ENCODE measurements at places on chromosomes 6 and 20.
A peak's percentile ranks its signal among the peaks of the same experiment; 100 is the strongest.

GRCh38 chr6:38579010-38579628 is 60.6 kb downstream of the BTBD9 start:
- no peak for DNase-seq

DNA sequence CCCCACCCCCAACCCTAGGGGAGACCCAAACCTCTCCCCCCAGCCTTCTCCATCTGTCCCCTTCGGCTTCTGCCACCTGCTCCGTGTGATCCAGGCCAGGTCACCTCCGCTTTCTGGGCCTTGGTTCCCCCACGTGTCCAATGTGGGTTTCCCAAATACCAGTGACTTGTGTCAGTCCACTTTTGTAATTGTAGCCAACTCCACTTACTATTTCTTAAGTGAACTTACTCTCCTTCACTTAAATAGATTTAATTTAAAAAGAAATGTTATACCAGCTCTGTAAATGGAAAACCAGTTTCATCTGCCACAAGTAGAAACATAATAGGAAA is 10.0 kb upstream of the FAM110A start:
- DNase-seq = no peak

GRCh38 chr20:23293689-23294088 is 56.9 kb upstream of the NXT1 start:
- no peak for DNase-seq

GRCh38 chr6:131979515-131980337 is 28.6 kb upstream of the CCN2 start:
- no peak for DNase-seq

- peak; percentile 52 for DNase-seq
Measured at GRCh38 chr6:106973018-106973835, 1.3 kb downstream of the CD24 start.

- peak; percentile 99 for DNase-seq
Measured at GRCh38 chr6:6825193-6825784, 236.8 kb downstream of the LY86 start.

- DNase-seq = no peak
Measured at GRCh38 chr6:36781669-36782068, 57.6 kb downstream of the CPNE5 start.

- no peak for DNase-seq
Measured at GRCh38 chr20:61989741-61990140, 75.9 kb downstream of the TAF4 start.

- no peak for DNase-seq
Measured at GRCh38 chr6:75572072-75572471, 29.6 kb upstream of the SENP6 start.

- DNase-seq = no peak
Measured at GRCh38 chr6:154223296-154223695, 133.3 kb downstream of the IPCEF1 start.

- DNase-seq = no peak
Measured at GRCh38 chr20:18702736-18703135, 110.8 kb upstream of the SCP2D1 start.

DNA sequence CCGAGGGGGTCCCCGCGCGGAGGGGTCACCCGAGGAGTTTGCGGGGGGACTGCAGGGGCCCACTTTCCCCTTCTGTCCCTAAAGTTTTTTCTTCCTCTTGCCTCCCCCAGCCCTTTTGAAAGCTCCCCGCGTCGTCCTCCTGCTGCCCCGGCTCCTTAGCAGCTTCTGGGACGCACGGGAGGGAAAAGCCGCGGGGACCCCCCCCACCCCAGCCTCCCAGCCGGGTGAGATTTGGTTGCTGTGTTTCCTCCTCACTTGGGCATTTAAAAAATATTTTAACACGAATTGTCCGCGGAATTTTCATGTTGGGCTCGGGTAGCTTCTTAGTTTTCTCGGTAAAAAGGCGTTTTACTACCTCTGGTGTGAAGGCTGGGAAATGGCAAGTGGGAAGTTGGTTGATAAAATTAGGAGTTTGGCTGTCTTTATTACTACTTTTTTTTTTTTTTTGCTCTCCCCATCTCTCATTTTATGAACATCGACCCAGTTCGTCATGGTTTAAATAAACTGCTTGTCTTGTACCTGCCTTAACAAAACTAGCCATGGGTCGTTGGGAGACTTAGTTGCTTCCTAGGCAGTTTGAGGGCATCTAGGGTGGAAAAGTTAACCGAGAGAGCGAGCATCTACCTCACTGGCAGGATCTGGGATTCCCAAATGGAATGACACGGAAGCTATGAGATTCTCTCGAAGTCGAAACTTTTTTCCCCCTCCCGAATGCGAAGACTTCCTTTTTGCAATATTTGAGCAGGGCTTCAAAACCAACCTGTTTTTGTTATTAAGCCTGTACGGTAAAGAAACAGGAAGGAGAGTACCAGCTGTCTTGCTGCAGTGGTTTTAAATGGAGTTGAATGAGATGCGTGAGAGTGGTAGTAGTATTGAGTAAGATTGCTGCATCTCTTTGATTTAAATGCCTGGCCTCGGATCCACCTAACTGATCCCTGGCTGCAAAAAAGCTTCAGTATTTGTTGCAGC is 868 bp downstream of the NCOA3 start:
- DNase-seq = peak; percentile 22

DNA sequence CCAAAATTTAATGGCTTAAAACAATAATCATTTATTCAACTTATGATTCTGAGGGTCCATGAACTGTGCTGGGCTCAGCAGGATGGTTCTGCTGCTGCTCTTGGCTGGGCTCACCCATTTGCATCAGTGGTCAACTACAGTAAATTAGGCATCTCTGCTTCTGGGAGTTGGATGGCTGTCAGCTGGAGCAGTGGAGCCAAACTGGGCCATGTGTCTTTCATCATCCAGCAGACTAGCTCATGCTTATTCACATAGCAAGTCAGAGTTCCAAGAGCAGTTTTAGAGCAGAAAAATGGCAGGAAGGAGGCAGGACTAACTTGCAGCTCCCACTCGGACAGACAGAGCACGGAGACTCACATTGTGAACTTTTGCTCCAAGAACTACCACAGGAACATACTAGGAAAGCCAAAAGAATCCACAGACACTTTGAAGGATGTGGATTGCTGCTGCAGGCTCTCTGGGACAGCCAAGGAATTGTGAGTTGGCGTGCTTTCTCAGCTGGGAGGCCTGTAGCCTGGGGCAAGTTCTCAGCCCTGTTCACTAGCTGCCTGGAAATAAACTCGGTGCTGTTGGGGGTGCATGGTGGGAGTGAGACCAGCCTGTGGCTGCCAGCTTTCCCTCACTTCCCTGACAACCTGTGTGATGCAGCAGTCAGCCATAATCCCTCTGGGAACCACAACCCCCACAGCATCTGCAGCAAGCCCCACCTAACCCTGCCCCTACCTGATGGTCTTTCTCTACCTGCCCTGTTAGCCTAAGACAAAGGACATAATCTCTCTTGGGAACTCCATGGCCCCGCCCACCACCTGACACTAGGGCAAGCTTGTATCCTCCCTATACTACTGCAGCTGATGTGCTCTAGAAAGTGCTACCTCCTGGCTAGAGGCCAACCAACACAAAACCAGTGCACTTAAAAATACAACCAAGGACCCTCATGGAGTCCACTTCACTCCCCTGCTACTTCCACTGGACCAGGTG is 129.0 kb downstream of the JPH2 start:
- no peak for DNase-seq

DNA sequence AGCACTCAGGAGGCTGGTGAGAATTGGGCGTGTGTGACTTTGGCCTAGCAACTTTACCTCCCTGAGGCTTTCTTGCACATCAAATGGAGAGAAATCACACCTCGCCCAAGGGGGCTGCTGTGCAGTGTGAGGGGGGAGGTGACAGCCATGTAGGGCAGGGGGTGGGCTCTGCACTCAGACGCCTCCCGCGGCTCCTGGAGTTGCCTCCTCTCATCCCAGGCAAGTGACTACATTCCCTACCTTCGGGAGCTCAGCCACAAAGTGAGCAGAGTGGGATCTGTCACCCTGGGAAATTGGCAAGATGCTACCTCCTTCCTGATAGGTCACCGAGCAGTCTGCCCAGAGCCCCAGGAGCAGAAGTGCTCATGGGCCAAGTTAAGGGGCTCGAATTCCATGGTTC is 56.0 kb downstream of the GCNT2 start:
- DNase-seq = no peak

DNA sequence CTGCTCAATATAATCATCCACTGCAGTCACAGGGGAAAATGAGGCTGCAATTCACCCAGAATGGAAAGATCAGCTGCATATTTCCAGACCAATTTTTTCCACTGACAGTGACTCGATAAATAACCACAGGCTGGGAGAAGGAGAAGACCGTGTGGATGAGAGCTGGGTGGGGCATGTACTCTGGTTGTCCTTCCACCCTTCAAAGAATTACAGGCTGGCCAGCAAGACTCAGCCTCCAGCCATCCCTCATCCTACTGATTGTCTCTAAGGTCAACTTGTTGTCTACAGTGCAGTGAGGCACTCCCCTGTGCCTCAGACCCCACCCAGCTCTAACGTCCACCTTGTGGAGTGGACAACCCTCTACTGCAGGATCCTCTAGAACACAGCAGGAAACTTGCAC is 14.5 kb upstream of the MAS1 start:
- no peak for DNase-seq

GRCh38 chr6:123780021-123780420 is 23.6 kb upstream of the NKAIN2 start:
- DNase-seq = no peak

- DNase-seq = peak; percentile 87
Measured at GRCh38 chr6:5782783-5783547, 223.8 kb downstream of the NRN1 start.

DNA sequence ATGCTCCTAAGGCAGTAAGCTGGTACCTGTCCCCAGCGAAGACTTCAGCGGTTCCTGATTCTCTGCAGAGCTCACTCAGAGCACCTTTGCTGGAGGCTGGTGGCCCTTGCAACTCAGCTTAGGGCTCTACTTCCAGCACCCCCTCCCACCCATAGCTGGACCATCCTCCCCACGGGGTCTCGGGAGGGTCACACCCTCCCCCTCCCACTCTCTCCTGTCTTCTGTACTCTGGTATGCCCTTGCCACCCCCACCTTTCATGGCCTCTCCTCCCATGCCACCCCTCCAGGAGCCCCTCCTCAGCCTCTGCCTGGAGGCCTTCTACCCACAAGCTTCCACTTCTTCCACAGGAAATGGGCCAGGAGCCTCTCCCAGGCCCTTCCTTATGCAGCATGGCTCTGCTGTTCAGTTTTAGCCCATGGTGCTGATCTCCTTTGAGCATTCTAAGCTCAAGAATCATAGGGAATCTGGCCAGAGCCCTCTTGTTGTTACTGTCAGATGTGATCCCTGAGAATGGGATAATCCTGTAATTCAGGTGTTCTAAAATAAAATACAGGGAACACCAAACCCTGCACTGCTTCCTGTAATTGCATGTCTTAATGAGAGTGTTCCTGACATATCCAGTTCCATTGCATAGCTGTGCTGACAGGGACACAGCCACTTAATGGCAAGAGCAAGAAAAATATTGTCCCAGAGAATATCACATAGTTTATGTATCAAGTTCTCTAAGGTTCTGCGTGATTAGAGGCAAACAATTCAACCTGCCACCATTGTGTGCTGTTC is 142.1 kb downstream of the SYNDIG1 start:
- no peak for DNase-seq

- no peak for DNase-seq
Measured at GRCh38 chr20:20391766-20392165, 23.9 kb downstream of the INSM1 start.

- no peak for DNase-seq
Measured at GRCh38 chr6:52326540-52327364, 35.2 kb upstream of the PAQR8 start.

DNA sequence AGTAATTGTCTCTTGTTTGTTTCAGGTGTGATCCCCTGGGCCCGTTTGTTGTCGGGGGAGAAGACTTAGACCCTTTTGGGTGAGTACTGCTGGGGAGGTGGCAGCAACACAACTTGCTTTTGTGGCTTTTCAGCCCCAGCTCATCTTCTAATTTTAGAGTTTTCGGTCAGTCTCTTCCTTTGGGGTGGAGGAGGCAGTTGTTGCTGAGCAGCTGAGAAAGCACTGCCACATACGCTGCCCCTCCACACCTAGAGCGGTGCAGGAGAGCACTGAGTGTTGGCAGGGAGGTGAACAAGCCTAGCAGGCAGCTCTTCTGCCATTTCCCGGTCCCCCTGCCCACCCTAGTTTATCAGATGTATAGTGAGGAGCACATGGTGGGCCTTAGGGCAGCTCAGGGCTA is 21.7 kb downstream of the TMEM74B start:
- no peak for DNase-seq

GRCh38 chr6:34992376-34992775 is 103.3 kb downstream of the ANKS1A start:
- DNase-seq = no peak

- DNase-seq = no peak
Measured at GRCh38 chr6:167683028-167683862, 143.5 kb upstream of the AFDN start.

- DNase-seq = no peak
Measured at GRCh38 chr20:29297411-29298270, 1959.8 kb upstream of the DEFB115 start.

GRCh38 chr6:151313066-151313491 is 73.3 kb downstream of the AKAP12 start:
- DNase-seq = peak; percentile 73

GRCh38 chr6:149473080-149474052 is 11.4 kb downstream of the ZC3H12D start:
- no peak for DNase-seq

DNA sequence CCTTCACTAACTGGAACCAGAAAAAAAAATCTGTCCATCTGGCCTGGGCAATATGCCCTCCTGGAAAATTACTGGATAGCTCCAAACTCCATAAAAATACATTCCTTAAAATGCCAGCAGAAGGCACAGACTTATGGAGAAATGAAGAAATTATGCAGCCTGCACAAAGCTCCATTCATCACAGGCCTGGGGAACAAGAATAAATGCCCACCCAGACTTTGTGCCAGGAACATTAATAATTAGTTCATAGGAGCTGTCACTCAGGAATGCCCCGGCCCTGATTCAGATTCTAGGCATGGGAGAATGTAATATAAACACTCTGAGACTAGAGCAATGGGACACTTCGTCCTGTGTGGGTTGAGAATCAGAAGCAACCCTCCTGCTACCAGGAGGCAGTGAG is 199.3 kb downstream of the OTOR start:
- DNase-seq = no peak

DNA sequence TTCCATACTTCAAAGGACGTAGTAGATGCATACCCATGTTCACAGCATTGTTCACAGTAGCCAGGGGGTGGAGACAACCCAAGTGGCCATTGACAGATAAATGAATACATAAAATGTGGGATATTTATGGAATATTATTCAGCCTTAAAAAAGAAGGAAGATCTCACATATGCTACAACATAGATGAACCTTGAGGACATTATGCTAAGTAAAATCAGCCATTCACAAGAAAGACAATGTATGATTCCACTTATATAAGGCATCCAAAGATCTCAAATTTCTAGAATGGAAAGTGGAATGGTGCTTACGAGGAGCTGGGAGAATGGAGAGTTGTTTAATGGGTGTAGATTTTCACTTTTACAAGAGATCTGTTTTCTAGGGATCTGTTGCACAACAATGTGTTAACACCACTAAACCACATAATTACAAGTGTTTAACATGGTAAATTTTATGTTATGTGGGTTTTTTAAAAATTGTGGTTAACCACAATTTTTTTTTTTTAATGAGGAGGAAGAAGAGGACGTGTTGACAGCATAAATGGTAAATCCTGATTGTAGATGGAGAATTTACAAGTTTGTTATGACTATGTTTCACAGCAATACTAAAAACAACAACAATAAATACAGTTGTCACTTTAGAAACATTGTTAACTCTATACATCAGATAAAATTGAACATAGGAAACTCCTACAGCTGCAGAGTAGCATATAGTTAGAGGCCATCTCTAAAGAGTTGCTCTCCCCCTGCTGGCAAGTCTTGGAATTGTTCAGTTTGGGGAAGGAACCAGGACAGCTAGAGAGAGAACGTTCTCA is 41.6 kb downstream of the CCN2 start:
- DNase-seq = peak; percentile 15
